ENCODE measurements at places on chromosomes 3 and 15. TPM values are rescaled to one million over a fixed set of nuclear protein-coding genes. Genes with fewer than 3 reads are reported as not detected.
A peak's percentile ranks its signal among the peaks of the same experiment; 100 is the strongest.

Gene LINGO1
- not detected for total RNA-seq

Gene ROBO2
- total RNA-seq = not detected

Gene CCDC54
- total RNA-seq = not detected

Gene RARRES1
- not detected for total RNA-seq

DNA sequence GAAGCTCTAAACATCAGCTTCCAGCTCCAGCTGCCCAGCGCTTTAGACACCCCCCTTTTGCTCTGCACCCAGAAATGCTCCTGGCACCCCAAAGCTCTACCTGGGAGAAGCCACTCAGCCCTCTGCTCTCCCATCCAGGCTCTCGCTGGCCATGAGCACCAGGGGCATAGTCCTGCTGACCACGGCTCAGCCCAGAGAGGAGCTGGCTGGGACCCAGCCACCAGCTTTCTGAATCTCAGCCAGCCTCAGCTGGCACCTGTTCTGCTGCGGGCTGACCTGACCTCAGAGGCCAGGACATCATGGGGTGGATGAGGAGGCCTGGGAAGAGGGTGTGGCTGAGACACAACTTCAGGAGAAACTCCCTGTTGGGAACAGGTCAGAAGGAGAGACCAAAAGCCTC is 8.6 kb downstream of the NTRK3 start:
- H3K4me3 ChIP-seq = no peak overlapping the region
- H3K4me1 ChIP-seq = peaks cover 7% of the 10 kb centered on the region
- peaks cover 5% of the 10 kb centered on the region for H3K27me3 ChIP-seq
- H3K27ac ChIP-seq = no peak overlapping the region

DNA sequence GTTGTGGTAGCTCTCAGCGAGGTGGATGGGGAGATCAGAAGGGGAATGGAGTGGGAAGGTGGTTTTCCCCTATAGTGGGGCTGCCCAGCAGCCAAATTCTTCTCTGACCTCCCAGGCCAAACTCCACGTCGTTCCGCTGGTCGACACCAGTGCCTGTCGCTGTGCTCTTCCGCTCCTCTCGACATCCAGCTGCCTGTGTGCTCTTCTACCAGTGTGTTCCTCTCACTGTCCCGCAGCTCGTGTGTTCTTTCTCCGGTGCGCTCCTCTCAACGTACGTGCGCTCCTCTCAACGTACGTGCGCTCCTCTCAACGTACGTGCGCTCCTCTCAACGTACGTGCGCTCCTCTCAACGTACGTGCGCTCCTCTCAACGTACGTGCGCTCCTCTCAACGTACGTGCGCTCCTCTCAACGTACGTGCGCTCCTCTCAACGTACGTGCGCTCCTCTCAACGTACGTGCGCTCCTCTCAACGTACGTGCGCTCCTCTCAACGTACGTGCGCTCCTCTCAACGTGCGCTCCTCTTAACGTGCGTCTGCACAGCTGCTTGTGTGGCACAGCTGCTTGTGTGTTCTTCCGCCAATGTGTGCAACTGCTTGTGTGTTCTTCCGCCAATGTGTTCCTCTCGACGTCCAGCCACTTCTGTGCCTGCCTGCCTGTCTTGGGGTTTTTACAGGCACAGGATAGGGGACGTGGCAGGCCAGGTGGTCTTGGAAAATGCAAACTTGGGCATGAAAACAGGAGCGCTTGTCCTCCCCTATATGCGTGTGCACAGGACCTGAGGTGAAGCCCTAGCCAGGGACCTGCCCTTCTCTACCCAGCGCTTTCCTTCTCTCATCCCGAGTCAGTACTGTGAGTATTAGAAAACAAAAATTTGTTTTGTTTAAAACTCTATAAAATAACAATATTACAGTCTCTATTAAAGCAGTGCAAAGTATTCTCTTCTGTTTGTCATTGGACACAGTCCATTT is 991.1 kb downstream of the GBE1 start:
- DNase-seq = peak; percentile 9
- H3K36me3 ChIP-seq = no peaks in the 10 kb centered on the region
- no peak overlapping the region for H3K4me3 ChIP-seq

DNA sequence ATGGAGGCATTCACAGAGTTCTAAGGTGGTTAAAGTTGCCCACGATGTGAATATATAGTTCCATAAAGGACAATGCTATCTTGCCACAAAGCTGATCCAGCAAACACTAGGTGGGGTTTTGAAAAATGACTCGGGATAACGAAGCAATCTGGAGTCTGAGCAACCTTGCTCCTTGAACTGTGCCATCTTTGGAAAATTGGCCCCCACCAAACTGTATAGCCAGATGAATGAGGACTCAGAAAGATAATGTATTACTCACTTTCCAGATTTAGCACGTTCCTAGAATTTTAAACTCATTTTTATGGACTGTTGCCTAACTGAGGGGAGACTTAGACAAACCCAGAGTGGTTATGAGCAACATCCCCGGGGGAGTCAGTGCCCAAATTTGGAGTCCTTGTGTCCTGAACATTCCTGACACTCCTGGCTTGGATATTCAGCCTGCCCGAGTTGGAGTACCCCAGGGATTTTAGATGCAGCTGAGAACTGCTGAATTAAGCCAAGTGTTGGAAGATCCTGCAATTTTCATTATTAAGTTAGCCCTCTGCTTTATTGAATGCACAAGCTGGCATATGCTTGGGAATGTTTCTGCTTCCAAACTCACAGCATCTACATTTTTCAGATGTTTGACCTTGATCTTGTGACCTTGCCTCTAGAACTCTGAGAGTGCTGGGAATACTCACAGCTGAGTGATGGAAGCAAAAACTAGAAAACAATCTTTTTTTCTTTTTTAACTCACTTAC is 8.8 kb upstream of the MAGI1 start:
- H3K4me3 ChIP-seq = no peak overlapping the region
- no peak for DNase-seq
- H3K4me1 ChIP-seq = no peaks in the 10 kb centered on the region
- H3K36me3 ChIP-seq = no peaks in the 10 kb centered on the region

- H3K27ac ChIP-seq = no peak overlapping the region
- H3K36me3 ChIP-seq = no peaks in the 10 kb centered on the region
- H3K4me1 ChIP-seq = no peaks in the 10 kb centered on the region
- no peak overlapping the region for H3K4me3 ChIP-seq
- DNase-seq = no peak
These were observed 36.4 kb upstream of the EHHADH start for GRCh38 chr3:185290266-185290665.

DNA sequence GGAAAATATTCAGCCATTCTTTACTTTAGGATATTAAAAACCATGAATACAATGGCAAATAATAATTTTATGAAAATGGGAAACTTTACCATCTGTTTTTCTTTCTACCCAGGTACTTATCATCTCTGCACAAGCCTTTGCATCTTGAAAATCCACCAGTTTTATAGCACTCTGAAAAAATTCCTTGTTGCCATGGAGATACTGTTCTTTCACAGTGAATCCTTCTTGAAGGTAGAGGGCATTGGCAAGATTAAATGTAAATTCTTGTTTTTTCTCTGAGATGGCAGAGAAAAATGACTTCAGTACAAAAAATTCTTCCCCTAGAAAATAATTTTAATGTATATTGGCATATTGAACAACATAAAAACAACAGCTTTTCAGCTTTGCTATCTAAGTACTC is 6.9 kb downstream of the SERPINI2 start:
- no peaks in the 10 kb centered on the region for H3K36me3 ChIP-seq
- no peak overlapping the region for H3K27ac ChIP-seq
- no peak for DNase-seq
- no peaks in the 10 kb centered on the region for H3K4me1 ChIP-seq

- no peaks in the 10 kb centered on the region for H3K4me1 ChIP-seq
- DNase-seq = no peak
- no peaks in the 10 kb centered on the region for H3K27me3 ChIP-seq
- no peak overlapping the region for H3K27ac ChIP-seq
These were observed 140.2 kb downstream of the ITPR1 start for GRCh38 chr3:4633078-4634004.

GRCh38 chr15:67992411-67992810 is 61.7 kb upstream of the PIAS1 start:
- no peaks in the 10 kb centered on the region for H3K27me3 ChIP-seq
- H3K4me3 ChIP-seq = no peak overlapping the region
- no peaks in the 10 kb centered on the region for H3K36me3 ChIP-seq
- DNase-seq = no peak
- H3K27ac ChIP-seq = no peak overlapping the region

DNA sequence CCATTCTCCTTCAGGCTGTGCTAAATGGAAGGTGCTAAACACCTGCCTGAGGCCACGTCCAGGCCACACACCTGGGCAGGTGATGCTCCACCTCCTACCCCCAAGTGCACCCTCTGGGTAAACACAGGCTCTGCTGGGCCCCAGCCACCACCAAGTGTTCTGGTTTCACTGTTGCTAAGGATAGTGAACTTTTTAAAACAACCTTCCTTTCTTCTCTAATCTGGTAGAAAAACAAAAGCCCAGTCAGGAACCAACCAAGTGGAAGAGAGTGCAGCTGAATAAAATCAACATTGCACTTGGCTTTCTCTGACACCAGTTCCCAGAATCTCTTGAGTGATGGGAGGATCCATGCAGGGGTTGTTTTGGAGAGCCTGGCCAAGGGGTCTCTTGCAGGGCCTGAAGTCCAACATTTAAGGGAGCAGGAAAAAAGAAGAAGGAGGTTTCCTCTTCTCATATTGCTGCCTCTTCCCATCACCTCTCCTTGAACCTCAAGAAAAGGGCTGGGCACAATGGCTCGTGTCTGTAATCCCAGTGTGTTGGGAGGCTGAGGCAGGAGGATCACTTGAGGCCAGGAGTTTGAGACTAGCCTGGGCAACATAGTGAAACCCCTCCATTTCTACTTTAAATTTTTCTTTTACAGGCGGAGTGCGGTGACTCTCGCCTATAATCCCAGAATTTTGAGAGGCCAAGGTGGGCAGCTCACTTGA is 26.2 kb upstream of the ATP13A3 start:
- H3K4me1 ChIP-seq = no peaks in the 10 kb centered on the region
- no peak overlapping the region for H3K27ac ChIP-seq
- no peaks in the 10 kb centered on the region for H3K27me3 ChIP-seq
- no peak overlapping the region for H3K4me3 ChIP-seq

GRCh38 chr15:43212299-43212698 is 8.5 kb downstream of the EPB42 start:
- H3K27me3 ChIP-seq = peaks cover 13% of the 10 kb centered on the region
- H3K36me3 ChIP-seq = no peaks in the 10 kb centered on the region
- no peak overlapping the region for H3K4me3 ChIP-seq
